ENCODE measurements at places on chromosomes 2 and 18.

- no peak for DNase-seq
These were observed 4.0 kb downstream of the BAZ2B start for GRCh38 chr2:159612255-159612901.

DNA sequence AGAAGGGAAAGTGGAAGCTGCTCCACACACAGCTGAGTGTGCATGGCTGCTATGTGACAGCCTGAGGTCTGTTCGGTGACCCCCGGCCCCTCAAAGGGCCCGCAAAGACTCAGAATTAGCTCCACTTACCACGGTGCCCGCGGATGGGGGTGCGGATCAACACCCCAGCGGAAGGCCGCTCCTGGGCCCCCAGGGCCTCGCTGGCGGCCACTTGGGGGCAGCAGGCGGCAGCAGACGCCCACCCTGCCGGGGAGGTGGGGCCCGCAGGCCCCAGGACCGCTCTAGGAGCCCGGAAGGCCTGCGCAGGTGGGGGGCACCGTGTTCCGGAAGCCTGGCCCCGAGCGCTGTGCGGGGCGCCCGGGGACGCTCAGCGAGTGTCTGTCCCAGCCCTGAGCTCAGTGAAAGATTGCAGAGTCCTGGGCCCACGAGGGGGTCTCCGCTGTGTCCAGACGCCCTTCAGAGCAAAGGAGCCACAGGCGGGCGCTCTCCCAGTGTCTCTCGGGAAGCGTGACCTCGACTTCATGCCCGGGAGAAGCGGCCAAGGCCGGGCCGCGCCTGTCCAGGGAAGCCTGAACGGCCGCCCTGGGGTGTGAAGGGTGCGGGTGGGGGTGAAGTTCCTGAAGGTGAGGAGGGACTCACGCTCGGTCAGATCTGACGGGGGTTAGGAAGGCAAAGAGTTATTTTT is 118.7 kb downstream of the VAPA start:
- DNase-seq: no peak

- DNase-seq: no peak
These were observed 3.4 kb downstream of the MZT2B start for GRCh38 chr2:130185436-130185835.

GRCh38 chr18:58612315-58613055 is 16.4 kb downstream of the ALPK2 start:
- no peak for DNase-seq

- DNase-seq: no peak
These were observed 28.3 kb downstream of the RAB31 start for GRCh38 chr18:9736286-9736835.

- DNase-seq: no peak
These were observed 18.8 kb downstream of the MAPK4 start for GRCh38 chr18:50578651-50579050.

DNA sequence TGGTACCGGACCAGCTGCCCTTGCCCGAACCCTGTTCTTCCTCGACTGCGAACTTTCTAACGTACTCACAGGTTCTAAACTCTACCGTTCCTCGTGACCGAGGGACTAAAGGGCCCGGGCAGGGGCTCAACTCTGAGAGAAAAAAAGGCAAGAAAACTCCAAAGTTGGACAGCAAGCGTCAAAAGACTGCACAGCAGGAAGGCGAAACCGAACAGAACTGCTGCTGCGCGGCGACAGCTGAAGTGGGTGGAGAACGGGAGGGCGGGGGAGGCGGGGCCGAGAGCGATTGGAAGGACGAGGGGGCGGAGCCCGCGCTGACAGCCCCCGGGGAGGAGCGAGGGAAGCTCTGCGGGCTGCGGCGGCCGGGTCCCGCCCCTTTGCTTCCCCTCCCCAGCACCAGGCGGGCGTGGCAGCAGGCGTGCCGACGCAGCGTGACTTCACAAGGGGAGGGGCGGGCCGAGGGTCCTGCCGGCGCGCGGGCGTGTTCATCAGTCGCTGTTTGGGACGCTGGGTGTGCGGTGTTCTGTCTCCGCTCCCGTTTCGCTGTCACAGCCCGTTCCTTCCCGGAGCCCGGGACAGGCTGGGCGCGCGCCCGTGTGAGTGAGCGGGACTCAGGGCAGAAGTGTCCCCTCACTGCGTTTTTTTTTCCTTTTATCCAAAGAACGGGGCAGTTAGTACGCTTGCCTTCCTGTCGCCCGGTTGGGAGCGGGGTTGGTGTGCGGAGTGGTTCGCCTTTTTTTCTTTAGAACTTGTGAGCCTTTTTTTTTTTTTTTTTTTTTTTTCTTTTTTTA is at the start of gene NABP1:
TSS of gene NABP1 (plus strand) at position 491 of the 791 bp plus-strand sequence. CDS start 479 bp downstream, outside the sequence.
- peak; percentile 97 for DNase-seq

All from cortex of kidney (tissue), 1 donor.